ENCODE measurements at places on chromosomes 6 and 20. TPM values are rescaled to one million over a fixed set of nuclear protein-coding genes. Genes with fewer than 3 reads are reported as not detected.

BRD2 gene
- total RNA-seq: 115 TPM

RPN2 gene
- total RNA-seq: 185 TPM

APOM gene
- 1.8 TPM for total RNA-seq

OTOR gene
- total RNA-seq: not detected

HLA-DOA gene
- total RNA-seq: 0.16 TPM

TRDN gene
- not detected for total RNA-seq

RRAGD gene
- total RNA-seq: 0.16 TPM

ARFGEF2 gene
- 15.3 TPM for total RNA-seq

SLC22A7 gene
- not detected for total RNA-seq

NKAIN2 gene
- total RNA-seq: not detected

SYCP2L gene
- not detected for total RNA-seq

NR2E1 gene
- total RNA-seq: not detected

PHACTR3 gene
- total RNA-seq: 0.26 TPM

STAU1 gene
- 83.4 TPM for total RNA-seq

BPI gene
- 0.13 TPM for total RNA-seq

SRC gene
- 44.4 TPM for total RNA-seq

PRSS35 gene
- 3.7 TPM for total RNA-seq

SNAI1 gene
- 12.4 TPM for total RNA-seq

MYCT1 gene
- total RNA-seq: 0.48 TPM

GTF3C6 gene
- 41.9 TPM for total RNA-seq

HLA-DRB1 gene
- total RNA-seq: not detected

FAM217A gene
- total RNA-seq: not detected

FAM209B gene
- total RNA-seq: not detected

EPB41L1 gene
- total RNA-seq: 17.6 TPM

TPD52L1 gene
- 5.2 TPM for total RNA-seq

TTI1 gene
- total RNA-seq: 17.6 TPM

BEND6 gene
- 5.3 TPM for total RNA-seq

TAAR8 gene
- not detected for total RNA-seq

STX11 gene
- 2.6 TPM for total RNA-seq

TRIM31 gene
- total RNA-seq: not detected

NOX3 gene
- total RNA-seq: not detected

THBS2 gene
- 441 TPM for total RNA-seq

SH3BGRL2 gene
- total RNA-seq: 8.0 TPM

PLA2G7 gene
- total RNA-seq: 0.13 TPM

HEY2 gene
- total RNA-seq: not detected

CLVS2 gene
- total RNA-seq: not detected

SLC22A2 gene
- total RNA-seq: not detected

C6orf15 gene
- not detected for total RNA-seq

FAM50B gene
- total RNA-seq: 10.1 TPM

AGER gene
- total RNA-seq: 0.65 TPM

NKX2-2 gene
- not detected for total RNA-seq

SIRPD gene
- not detected for total RNA-seq

NUP153 gene
- total RNA-seq: 27.1 TPM

LST1 gene
- not detected for total RNA-seq

ISM1 gene
- 0.26 TPM for total RNA-seq

CAPN11 gene
- not detected for total RNA-seq

COL20A1 gene
- not detected for total RNA-seq

ELOVL4 gene
- total RNA-seq: 9.0 TPM

TINAG gene
- not detected for total RNA-seq

PIGT gene
- 107 TPM for total RNA-seq

FRK gene
- total RNA-seq: 0.52 TPM

PTCRA gene
- not detected for total RNA-seq

SNAP25 gene
- 6.6 TPM for total RNA-seq

MYB gene
- total RNA-seq: 2.5 TPM
